ENCODE measurements at places on chromosomes 11 and 22.

- DNase-seq: no peak
Observed at GRCh38 chr11:46305295-46305694, 27.8 kb downstream of the CREB3L1 start.

DNA sequence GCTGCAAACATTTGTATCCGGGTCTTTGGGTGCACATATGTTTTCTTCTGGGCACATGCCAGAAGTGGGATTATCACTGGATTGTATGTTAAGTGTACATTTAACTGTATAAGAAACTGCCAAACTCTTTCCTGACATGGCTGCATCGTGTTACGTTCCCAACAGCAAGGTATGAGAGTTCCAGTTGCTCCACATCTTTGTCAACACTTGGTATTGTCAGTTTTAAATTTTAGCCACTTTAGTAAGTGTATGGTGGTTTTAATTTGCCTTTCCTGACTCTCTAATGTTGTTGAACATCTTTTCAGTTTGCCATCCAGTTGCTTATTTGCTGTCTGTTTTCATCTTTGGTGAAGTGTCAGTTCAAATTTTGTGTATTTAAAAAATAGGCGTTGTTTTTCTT is 22.5 kb upstream of the SMIM38 start:
- no peak for DNase-seq

DNA sequence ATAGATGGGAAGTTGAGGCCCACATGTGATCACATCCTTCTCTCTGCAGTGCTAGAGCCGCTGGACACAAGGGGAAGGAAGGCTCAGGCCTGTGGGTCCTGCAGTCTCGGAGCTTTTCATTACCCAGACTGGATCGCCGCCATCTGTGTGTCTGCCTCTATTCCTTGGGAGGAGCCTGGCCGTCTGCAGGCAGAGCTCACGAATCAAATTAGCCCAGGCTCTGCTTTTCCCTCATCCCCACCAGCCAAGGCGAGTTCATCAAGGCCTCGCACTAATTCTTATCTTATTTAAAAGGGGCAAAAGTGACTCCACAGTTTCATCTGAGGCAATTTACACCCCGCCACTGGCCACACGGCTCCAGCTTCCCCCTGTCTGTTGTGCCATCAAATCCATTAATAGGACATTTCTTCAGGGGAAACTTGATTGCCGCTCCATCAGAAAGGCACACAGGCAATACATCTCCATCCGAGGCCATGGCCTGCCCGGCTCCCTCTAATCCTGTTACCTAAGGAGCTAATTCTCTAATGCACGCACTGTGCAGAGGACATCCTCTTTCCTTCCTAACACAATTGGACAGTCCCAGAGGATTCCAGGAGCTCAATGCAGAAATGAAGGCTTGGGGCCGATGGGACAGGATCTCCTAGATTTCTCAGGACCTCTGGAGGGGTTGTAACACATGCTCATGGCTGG is 3.3 kb upstream of the HTR3A start:
- no peak for DNase-seq

GRCh38 chr11:118625976-118626375 is 18.6 kb downstream of the PHLDB1 start:
- no peak for DNase-seq

DNA sequence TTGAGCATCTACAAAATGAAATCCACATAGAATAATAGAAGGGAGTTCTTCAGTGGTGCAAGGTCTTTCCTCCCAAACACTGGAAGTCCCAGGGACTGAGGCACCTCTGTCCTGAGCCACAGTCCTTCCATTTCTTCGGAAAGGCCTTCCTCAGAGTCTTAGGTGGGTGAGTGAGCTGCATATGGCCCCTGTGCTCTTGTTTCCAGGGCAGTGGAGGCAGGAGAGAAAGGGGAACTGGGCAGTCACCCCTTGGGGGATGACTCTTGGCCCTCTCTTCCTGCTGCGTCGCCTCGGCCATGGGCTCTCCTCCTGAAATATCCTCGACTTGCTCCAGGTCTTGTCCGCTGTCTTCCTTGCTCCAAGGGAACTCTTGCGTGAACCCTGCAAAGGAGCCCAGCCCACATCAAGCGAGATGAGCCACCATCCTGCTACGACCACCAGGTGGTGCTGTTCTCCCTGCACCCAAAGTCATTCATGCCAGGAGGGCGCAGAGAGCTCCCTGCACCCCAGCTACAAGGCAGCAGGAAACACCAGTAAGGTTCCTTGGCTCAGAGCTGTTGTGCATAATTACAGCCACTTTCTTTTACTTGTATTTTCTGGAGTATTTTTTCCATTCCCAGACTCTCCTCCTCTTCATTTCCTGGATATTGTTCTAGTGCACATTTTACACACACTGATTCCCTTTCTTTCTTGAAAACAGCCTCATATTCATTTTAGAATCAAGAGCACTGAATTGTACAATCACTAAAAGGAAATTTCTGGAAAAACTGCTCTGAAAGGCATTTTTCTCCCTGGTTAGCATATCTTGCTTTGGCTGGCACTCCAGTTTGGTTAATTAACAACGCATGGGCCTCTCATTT is 397.8 kb downstream of the OPCML start:
- DNase-seq: no peak

- DNase-seq: no peak
Observed at GRCh38 chr11:10628508-10629236, 60.2 kb upstream of the LYVE1 start.

GRCh38 chr11:101620026-101620425 is 36.2 kb upstream of the TRPC6 start:
- no peak for DNase-seq

DNA sequence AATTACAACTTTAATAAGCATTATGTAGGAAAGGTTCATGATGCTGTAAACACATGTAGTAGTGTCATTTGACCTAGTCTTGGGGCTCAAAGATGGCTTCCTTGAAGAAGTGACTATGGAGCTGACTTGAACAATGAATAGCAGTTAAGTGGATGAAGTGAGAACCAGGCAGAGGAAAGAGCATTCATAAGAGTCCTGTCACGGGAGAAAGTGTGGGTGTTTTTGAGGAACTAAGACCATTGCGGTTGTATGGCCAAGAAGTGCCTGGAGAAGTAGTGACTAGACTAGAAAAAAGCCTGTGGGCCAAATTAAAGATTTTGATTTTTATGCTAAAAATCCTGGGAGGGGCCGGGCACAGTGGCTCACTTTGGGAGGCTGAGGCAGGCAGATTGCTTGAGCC is 7.2 kb upstream of the IL18BP start:
- no peak for DNase-seq

- no peak for DNase-seq
Observed at GRCh38 chr11:69964247-69964643, 113.9 kb upstream of the ANO1 start.

- DNase-seq: no peak
Observed at GRCh38 chr11:70951139-70951804, 301.1 kb downstream of the SHANK2 start.

- no peak for DNase-seq
Observed at GRCh38 chr22:26095256-26095956, 73.9 kb upstream of the SEZ6L start.

GRCh38 chr22:40721266-40721665 is 42.0 kb downstream of the MCHR1 start:
- no peak for DNase-seq

GRCh38 chr11:3058753-3059664 is 1.8 kb upstream of the CARS1 start:
- no peak for DNase-seq

DNA sequence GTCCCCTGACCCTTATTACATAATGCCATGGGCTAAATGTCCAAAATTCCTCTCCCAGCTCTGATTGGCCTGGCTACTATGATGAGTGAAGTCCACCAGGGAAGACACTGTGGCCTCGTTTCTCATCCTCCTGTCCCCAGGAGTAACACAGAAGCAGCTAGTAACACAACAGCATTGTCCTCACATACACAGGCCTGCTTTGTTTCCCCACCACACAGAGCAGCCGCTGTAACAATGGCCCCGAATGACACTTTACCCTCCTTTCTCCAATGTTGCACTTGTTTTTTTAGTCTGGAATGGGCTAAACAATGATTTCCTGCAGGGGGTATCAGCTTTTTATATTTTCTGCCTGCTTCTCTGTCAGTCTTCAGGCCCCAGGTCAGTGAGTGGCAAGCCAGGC is at the start of gene PRR5L:
TSS of gene PRR5L (plus strand) at position 363 of the 400 bp plus-strand sequence. CDS start 104,834 bp downstream, outside the sequence.
- DNase-seq: no peak

DNA sequence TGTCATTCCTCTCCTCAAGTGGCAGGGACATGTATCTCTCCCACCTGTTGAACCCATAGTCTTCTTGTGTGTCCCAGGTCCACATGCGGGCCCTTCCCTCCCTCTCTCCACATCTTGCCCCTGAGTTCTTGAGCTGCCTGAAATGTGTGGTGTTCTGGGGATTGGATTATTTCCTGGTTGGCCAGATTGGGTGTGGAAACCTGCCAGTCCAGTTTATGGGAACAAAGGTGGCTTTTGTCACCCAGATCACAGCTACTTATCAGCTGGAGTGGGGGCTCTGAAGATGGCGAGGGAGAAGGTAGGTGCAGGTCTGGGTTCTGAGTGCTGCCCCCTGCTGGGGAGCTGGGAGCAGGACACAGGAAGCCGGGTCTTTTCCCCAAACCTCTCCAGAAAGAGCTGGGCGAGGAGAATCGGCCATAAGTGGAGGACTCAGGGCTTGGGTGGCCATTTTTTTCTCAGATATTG is 14.2 kb downstream of the DTX4 start:
- no peak for DNase-seq

DNA sequence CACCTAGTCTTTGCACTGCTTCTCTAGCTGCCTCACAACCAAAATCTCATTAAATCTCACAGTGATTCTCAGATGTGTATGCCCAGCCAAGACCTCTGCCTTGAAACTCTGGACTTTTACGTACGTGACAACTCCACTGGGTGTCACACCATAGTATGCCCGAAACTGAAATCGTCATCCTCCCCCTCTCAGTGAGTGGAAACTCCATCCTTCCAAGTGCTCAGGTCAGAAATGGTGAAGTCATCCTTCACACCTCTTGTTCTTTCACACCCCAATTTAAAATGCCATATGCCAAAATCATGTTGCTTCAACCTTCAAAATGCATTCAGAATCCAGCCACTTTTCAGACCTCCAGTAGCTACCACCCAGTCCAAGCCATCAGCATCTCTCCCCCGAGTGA is 42.5 kb downstream of the SFI1 start:
- no peak for DNase-seq

DNA sequence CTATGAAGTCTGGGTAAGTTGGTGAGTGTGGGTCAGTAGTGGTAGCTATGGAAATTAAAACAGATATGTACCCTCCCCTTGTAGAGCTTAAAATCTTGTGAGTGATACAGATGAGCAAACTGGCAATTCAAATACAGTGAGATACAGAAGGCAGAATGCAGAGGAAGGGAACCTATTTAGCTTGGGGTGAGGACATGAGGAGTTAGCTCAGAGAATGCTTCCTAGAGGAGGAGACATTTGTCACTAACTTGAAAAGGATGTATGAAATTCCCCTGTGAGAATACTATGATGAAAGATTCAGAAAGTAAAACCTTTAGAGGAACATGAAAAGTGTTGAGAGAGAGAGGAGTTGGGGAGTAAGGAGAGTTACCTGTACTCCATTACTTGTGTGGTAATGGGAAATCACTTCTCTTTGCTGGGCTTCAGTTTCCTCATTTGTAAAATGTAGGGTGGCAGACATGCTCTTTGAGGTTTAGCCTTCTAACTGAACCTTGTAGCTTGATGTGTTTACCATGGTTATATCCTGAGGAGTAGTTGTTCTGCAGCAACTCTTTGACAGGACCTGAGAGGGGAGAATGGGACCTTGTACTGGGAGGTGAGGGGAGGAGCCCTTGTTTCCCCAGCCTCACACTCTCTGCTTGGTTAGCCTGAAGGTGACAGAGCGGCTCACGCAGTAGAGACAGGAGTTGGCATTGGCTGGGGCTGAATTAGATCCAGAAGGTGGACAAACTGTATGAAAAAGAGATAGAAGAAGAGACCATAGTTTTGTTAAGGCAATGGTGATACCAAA is 17.9 kb downstream of the SWAP70 start:
- no peak for DNase-seq
